ENCODE measurements at places on chromosomes 12 and 14.

- no peak for DNase-seq
These were observed 136.8 kb downstream of the TPH2 start for GRCh38 chr12:72075401-72075800.

- DNase-seq = peak; percentile 33
These were observed 111.2 kb downstream of the ITPR2 start for GRCh38 chr12:26721800-26722199.

- no peak for DNase-seq
These were observed 2.1 kb upstream of the EDDM3A start for GRCh38 chr14:20743556-20743955.

- DNase-seq = peak; percentile 28
These were observed 23.4 kb upstream of the IPO8 start for GRCh38 chr12:30719060-30719459.

GRCh38 chr12:51019927-51020326, 6.3 kb downstream of the SLC11A2 start:
- DNase-seq = no peak
